ENCODE measurements at places on chromosomes 3 and 15.

- no peak for DNase-seq
Measured at GRCh38 chr3:6112546-6112945, 748.4 kb upstream of the GRM7 start.

DNA sequence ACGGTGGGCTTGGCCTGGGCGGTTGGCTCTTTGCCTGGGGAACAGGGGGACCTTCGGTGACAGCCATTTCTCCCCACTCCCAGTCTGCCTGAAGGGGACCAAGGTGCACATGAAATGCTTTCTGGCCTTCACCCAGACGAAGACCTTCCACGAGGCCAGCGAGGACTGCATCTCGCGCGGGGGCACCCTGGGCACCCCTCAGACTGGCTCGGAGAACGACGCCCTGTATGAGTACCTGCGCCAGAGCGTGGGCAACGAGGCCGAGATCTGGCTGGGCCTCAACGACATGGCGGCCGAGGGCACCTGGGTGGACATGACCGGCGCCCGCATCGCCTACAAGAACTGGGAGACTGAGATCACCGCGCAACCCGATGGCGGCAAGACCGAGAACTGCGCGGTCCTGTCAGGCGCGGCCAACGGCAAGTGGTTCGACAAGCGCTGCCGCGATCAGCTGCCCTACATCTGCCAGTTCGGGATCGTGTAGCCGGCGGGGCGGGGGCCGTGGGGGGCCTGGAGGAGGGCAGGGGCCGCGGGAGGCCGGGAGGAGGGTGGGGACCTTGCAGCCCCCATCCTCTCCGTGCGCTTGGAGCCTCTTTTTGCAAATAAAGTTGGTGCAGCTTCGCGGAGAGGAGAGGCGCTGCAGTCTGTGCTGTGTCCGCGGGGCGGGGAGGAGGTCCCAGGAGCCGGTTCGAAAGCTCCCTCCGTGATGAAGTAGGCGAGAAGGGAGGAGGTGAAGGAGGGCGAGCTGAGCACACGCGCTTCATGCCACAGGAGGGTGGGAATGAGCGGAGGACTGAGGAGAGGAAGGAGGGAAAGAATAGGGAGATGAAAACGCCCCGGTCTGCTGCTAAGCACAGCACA lies 9.6 kb downstream of the CLEC3B start:
- DNase-seq, result no peak

DNA sequence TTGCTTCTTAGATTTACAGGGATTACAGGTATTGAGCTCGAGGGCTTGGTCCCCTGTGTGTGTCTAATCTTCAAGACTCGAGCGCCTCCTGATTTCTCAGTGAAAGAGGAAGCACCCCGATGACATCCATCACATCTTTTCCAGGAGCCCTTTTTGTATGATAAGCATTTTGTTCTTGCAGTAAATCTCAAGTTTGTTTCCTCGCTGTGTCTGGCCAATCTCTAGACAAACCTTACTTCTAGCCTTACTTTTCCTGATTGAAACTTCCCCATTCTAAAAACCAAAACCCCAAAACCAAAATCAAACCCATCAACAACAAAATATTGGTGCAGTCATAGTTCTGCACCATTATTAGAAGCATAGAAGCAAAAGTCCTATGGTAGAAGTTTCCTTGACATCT lies 286.0 kb downstream of the NFKBIZ start:
- DNase-seq, result no peak

GRCh38 chr3:8891303-8891702 lies 72.0 kb downstream of the RAD18 start:
- DNase-seq, result no peak

GRCh38 chr3:124266487-124266886 lies 274.6 kb upstream of the ROPN1 start:
- no peak for DNase-seq

All from hematopoietic multipotent progenitor cell (in vitro differentiated cells).